ENCODE measurements at places on chromosomes 2 and 18. TPM values are rescaled to one million over a fixed set of nuclear protein-coding genes. Genes with fewer than 3 reads are reported as not detected.
A peak's percentile ranks its signal among the peaks of the same experiment; 100 is the strongest.

GRCh38 chr2:169980643-169981042 is 153.4 kb downstream of the UBR3 start:
- DNase-seq: no peak

DNA sequence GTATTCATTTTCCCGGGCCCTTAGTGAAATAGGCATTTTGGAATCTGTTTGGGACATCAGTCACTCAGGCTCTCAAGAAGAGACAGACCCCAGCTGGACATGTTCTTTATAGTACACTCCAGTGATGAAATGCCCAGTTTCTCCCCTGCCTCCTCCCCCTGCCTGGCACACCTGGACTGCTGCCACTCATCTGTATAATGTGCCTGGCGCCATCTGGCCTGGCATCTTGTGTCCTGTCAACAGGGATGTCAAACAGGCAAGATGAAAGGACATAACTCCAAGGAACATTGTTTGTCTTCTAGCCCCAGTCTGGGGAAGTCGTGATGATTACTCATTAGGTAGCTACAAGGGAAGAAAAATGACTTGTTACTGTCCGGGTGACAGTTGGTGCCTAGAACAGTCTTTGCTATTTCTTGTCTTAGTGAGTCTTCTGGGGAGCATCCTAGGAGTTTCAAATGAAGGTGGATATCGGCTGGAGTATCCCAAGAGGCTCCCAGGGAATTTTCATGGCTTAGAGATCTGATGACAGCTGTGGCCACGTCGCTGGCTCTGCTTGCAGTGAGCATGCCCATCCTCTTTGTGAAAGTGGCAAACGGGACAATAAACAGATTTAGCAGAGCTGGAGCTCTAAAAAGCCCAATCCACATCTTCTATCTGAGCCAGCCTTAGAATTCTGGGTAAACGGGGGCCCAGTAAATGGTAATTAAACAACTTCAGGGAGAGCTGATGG is 153.6 kb downstream of the ALK start:
- no peak for DNase-seq

DNA sequence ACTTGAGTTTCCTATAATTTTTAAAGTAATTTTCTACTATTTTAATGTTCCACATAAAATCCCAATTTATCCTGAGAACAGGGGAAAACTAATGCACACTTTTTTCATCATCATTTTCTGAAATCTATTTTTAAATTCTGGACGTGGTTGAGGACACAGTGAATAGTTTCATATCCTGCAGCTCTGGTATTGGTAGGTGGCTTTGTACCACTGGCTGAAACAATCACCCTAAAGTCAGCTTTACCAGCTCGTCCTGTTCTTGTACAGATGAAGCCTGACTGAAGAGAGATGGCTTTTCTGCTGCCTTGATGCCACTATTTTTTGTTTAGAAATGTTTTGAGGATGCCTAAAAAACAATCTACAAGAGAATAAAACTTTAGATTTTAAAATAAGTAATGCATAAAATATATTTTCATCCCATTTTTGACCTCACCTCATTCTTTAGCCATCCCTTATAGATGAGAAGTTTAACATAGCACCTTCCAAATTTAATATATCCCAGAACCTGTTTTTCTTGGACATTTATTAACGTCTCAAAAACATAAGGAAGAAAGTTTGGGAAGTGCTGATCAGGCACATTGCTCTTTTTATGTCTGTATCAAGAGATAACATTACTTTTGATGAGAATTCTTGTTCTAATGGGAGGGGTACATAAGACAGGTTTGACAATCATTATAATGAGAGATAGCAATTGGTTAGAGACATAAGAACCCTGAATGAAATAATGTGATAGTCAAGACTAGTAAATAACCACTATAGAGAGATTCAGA is 80.9 kb downstream of the GALNT1 start:
- DNase-seq: no peak

DNA sequence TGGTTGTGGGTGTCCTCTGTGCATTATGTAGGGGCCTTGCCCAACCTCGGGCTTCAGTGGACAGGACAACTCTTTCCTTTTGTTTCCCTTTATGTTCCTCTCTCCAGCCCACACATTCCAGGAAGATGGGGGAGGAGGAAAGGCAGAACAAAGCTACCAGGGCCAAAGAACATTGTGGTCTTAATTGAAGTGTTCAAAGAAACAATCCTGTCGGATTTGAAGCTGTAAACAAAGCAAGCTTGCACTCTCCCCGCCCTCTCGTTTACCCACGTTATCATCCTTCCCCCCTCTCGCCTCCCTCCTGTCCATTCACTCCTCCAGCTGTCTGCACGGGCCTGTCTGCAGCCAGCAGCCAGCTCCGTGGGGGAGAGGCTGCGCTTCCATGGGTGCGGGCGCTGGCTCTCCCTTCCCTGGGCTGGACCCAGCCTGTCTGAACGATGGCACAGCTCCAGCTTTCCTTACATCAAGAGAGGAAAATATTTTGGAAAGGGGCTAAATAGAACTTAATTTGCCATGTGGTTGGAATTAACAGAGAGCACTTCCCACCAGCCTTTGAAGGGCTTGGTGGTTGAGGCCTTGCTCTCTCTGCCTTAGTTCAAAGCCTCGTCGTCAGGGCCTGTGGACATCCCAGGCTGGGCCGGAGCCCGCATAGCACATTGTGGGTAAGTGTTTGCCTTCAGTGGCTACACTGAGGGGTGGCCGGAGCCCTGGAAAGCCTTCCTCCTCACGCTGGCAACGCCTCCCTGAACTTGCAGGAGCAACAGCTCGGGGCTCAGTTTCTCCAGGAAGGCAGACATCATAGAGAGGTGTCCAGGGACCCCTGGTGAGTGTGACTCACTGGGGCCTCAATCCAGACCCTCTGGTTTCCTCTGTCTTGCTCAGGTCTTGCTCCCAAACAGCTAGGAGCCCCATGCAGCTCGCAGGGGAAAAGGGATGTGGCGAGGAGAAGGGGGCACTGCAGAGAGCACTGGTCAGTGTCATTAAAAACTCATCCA is 60.6 kb upstream of the HS6ST1 start:
- DNase-seq: peak; percentile 53

- no peak for DNase-seq
Observed at GRCh38 chr2:234031207-234031606, 19.3 kb upstream of the SPP2 start.

- DNase-seq: peak; percentile 3
Observed at GRCh38 chr2:98037666-98038336, 42.1 kb upstream of the TMEM131 start.

DNA sequence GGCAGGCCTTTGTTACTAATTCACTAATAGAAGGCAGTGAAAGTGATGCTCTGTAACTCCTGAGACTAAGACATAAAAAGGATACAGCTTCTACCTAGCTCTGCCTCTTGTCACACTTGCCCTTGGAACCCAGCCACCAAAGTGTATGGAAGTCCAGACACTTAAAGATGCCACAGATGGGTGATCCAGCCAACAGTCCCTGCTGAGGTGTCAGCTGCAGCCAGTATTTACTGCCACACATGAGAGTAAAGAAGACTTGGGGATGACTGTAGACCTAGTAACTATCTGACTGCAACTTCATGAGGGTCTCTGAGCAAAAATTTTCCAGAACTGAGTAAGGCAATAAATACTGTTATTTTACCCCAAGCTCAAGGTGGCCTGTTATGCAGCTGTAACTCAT is 8.8 kb downstream of the IMMT start:
- no peak for DNase-seq

- DNase-seq: no peak
Observed at GRCh38 chr18:78352910-78353309, 626.7 kb upstream of the SALL3 start.

DNA sequence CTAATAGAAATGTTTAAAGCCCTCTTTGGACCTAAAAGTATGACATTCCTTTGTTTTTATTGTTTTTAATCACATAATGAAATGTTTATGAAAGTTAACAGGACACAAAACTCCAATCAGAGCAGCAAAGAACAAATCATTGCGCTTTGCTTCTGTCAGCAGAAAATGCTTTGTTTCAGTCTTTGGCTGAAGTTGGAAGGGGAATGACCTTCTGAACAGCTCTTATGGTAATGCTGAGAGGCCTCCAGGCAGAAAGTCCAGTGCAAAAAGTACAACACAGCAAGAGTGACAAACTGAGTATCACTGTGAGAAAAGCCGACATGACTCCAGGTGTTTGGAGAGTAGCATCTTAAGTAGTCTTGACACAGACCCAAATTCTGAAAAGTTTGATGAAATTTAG is 147.7 kb upstream of the SP5 start:
- no peak for DNase-seq

GRCh38 chr18:63844254-63844653 is 43.3 kb upstream of the SERPINB2 start:
- DNase-seq: peak; percentile 47

DNA sequence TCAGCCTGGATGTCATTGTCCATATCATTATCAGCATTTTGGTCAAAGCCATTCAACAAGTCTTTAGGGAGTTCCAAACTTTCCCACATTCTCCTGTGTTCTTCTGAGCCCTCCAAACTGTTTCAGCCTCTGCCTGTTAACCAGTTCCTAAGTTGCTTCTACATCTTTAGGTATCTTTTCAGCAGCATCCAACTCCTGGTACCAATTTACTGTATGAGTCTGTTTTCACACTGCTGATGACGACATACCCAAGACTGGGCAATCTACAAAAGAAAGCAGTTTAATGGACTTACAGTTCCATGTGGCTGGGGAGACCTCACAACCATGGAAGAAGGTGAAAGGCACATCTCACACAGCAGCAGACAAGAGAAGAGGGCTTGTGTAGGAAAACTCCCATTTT is 94.2 kb downstream of the GULP1 start:
- DNase-seq: no peak

- DNase-seq: peak; percentile 77
Observed at GRCh38 chr2:224882291-224883171, 159.7 kb downstream of the DOCK10 start.

GRCh38 chr2:44930274-44931197 is 11.0 kb upstream of the SIX3 start:
- peak; percentile 17 for DNase-seq

DNA sequence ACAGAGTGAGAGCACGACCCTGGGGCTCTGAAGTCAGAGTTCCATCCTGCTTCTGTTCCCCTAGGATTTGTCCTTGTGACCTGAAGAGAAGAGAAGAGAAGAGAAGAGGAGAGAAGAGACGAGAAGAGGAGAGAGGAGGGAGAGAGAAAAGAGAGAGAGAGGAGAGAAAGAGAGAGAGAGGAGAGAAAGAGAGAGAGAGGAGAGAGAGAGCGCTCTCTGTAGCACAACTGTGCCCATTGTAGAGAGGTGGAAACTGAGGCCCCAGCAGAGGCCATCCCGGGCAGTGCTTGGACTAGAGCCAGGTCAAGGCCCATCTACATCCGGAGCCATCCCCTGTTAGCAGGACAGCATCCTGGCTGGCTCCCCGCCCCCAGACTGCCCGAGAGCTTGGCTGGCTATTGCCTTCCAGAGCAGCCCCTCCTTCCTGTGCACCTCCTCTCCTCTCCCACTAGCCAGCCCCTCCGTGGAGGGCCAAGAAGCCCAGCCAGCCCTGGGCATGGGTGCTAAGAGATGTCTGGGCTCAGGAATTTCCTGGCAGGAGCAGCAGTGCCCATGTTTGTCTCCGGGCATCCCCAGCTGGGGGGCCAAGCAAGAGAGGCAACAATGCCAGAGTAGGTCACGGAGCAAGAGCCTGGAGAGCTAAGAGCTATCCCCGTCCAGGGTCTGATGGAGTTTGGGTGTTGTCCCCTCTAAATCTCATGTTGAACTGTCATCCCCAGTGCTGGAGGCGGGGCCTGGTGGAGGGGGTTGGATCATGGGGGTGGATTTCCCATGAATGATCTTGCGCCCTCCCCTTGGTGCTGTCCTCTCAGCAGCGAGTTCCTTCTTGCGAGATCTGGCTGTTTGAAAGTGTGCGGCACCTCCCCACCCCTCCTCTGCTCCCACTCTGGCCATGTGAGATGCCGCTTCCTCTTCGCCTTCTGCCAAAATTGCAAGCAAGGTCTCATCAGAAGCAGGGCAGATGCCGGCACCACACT is 18.2 kb upstream of the GPR55 start:
- DNase-seq: no peak

GRCh38 chr2:23183733-23184132 is 201.2 kb upstream of the KLHL29 start:
- DNase-seq: no peak

GRCh38 chr2:190875891-190876290 is 4.7 kb upstream of the GLS start:
- DNase-seq: no peak

DNA sequence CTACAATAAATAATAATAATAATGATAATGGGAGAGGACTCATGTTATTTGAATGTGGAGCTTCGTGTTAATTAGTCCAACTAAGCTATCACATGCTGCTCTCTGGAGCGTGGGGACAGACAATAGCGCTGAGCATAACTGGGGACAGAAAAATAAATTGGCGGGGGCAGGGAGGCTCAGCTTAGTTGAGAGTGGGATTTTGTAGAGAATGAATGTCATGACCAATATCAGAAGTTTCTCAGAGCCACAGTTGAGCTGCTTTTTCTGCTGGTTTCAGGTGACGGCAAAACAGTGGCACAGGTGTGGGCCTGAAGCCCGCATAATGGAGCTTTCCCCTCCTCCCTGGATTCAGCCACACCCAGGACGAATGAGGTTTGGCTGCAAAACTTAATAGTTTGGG is 111.1 kb upstream of the CAB39 start:
- no peak for DNase-seq

- no peak for DNase-seq
Observed at GRCh38 chr2:188787021-188787657, 187.0 kb upstream of the COL3A1 start.

DNA sequence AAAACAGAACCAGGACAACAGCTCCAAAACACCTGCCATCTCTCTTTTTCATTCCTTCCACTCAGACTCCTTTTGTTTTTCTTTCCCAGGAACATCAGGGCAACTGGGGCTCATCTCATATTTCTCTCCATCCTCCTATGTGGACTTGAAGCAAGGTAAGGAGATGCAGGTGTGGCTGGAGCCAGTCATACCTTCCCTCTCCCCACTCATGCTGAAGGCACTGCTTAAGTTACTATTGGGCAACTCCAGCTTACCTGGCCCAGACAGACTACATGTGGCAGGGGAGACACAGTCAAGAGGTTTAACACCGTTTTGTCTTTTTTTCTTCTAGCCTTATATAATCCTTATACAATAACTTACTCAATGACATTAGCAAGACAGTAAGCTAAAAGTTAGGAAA is 38.4 kb downstream of the LAMA1 start:
- DNase-seq: no peak

DNA sequence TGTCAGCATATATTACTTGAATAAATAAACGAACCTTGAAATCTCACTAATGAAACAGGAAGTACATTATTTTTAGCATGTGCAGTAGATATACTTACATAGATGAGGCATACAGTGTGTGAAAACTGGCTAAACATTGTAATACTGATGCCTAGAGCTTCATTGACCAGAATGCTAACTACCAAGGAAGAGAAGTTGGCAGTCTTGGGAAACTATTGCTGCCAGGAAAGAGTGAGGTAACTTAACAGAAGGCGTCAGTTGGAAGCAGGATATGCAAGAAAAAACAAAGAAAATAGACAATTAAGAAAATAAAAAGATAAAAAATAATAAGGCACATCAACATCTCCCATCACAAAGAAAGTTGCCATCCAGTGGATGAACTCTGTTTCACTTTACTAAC is 963.0 kb downstream of the TDRD15 start:
- DNase-seq: no peak

- peak; percentile 71 for DNase-seq
Observed at GRCh38 chr2:141021611-141022010, 1109.2 kb downstream of the LRP1B start.

INHBB gene
- total RNA-seq: 8.5 TPM

ERFE gene
- total RNA-seq: 0.34 TPM

CFAP65 gene
- total RNA-seq: not detected

RNF152 gene
- 88.8 TPM for total RNA-seq

Data from dermis blood vessel endothelial cell (primary cell).